ENCODE measurements at places on chromosomes 7 and 10. TPM values are rescaled to one million over a fixed set of nuclear protein-coding genes. Genes with fewer than 3 reads are reported as not detected.

DNA sequence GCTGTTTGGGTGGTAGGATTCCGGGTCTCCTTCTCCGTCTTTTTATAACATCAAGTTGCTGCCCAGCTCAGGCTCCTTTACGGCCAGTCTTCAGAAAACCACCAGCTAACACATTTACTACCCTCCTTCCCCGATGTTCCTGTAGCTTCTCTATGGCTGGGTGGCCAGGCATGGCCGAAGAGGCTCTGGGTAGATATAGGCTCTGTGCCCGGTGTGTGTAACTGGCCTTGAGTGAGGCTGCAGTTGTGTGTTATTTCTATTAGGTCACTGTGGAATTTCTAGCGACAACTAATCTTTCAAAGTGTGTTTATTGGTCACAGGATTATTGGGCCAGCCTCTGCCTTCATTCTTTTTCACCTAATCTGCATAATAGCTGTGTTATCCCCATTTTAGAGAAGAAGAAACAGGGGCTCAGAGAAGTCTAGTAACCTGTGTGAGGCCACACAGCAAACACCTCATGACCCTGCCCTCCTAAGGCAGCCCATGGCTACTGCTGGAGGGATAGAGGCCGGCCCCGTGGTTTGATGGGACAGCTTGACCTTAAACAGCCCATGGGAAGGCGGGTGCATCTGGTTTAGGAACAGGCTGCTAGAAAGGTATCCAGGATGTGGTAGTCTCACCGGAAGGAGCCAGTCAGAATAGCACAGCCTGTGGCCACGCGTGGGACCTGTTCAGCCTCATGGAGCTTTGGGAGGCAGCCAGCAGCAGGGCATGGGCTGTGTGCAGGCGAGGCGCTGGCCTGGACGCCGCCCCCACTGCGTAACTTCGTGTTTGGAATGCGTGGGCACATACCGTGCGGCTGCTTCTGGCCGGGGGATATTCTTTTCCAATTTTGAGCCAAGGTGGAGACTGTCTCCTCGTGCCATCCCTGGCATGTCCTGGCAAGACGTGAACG, 29.7 kb downstream of the HTRA1 start:
- peaks cover 17% of the 10 kb centered on the region for H3K4me1 ChIP-seq
- H3K27me3 ChIP-seq: peaks cover 28% of the 10 kb centered on the region
- peak; percentile 35 for DNase-seq
- no peak overlapping the region for H3K4me3 ChIP-seq
- no peak overlapping the region for H3K27ac ChIP-seq

- H3K4me1 ChIP-seq: peaks cover 22% of the 10 kb centered on the region
- no peaks in the 10 kb centered on the region for H3K27me3 ChIP-seq
- peaks cover 79% of the 10 kb centered on the region for H3K36me3 ChIP-seq
- no peak overlapping the region for H3K4me3 ChIP-seq
- no peak overlapping the region for H3K27ac ChIP-seq
These were observed 137.4 kb upstream of the AOAH start for GRCh38 chr7:36861656-36862055.

GRCh38 chr7:1024331-1024841, 20.0 kb upstream of the GPR146 start:
- DNase-seq: no peak
- H3K36me3 ChIP-seq: peaks cover 21% of the 10 kb centered on the region

The NDUFB8 gene
- 290 TPM for total RNA-seq

Data from activated CD8-positive, alpha-beta T cell treated with anti-CD3 and anti-CD28 coated beads, Interleukin-2, amount 10 ng/mL, durations not matched to agents 7 days and 5 days (primary cell).